Left lung (tissue), 14 donors: ENCODE measurements at places on chromosomes 12 and 14. TPM values are rescaled to one million over a fixed set of nuclear protein-coding genes. Genes with fewer than 3 reads are reported as not detected.

DNA sequence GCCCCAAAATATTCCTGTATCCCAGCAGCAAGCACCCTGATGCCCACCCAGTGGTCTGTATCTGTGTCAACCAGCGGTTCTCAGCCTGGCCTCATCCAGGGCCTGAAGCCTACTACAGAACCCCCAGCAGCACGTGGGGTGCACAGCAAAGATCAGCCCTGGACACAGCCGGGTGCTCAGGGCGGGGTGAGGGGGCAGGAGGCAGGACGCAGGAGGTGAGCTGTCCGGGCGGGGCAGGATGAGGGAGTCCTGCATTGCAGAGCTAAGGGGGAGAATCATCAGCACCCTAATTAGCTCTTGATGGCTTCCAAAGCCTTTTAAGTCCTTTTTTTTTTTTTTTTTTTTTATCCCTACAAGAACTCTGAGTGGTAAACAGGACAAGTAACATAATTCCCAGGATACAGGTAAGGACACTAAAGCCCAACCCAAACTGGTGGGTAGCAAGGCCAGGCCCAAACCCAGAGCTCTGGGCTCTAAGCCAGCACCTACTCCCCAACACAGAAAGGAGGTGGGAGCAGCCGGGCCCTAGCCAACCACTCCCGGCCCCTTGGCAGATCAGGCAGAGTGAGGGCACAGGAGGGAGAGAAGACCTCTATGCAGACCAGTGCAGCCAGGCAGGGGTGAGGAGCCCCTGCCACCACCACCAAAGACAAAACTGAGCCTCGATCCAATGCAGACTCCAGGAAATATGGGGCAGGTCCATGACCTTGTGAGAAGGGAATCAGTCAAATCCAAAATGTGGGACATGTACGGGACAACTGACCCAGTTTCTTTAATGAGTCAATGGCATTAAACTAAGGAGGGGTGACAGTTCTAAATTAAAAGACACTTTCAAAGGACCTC lies 32.3 kb upstream of the EIF5 start:
- peak; percentile 21 for DNase-seq

DNA sequence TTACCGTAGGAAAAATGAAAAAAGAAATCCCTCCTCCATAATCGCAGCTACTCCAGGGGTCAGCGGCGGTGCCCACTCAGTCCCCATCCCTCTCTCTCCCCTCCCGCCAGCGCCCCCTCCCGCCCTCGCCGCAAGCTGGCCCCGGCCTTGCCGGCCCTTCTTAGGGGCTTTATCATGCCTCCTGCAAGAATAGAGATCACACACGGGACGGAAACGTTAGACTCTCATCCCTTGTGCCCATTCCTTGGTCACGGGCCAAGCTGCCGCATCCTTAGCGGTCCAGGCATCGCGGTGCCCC lies 692 bp upstream of the COX14 start:
- DNase-seq = no peak

DNA sequence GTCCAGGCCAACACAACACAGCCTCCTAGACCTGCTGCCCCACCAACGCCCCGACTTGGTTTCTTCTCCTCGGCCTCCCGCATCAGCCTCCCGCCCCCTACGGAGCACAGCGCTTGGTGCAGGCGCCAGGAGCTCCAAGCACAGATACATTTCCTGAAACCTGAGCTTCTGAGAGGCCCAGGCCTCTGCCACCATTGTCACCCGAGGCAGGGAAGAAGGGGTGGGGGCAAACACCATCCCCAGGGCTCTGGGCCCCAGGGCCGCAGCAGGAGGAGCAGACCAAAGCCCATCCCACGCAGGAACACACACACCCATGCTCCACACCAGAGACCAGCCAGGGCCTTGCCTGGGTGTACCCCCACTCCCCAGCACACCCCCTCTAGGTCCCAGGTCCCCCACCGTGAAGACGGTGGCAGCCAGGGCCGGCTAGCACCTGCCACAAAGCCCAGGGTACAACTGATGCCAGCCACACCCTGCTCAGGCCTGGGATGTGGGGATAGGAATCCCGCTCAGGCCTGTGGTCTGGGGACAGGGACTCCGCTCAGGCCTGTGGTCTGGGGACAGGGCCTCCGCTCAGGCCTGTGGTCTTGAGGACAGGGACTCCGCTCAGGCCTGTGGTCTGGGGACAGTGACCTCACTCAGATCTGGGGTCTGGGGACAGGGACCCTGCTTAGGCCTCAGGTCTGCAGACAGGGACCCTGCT lies 5.4 kb downstream of the JAG2 start:
- DNase-seq = no peak

DNA sequence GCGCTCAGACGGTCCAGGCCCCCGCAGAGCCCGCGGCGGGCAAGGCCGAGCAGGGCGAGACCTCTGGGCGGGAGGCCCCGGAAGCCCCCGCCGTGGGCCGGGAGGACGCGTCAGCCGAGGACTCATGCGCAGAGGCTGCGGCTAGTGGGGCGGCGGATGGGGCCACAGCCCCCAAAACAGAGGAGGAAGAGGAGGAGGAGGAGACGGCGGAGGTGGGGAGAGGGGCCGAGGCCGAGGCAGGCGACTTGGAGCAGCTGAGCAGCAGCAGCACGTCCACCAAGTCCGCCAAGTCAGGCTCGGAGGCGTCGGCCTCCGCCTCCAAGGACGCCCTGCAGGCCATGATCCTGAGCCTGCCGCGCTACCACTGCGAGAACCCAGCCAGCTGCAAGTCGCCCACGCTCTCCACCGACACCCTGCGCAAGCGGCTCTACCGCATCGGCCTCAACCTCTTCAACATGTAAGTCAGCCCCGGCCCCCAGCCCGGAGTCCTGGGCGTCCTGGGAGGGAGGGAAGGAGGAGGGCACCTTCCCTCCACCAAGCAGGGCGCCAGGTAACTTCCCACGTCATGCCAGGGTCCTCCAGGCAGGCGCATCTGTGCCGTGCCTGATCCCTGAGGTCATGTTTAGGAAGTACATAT lies 72.4 kb downstream of the IQSEC3 start:
- peak; percentile 78 for DNase-seq

DNA sequence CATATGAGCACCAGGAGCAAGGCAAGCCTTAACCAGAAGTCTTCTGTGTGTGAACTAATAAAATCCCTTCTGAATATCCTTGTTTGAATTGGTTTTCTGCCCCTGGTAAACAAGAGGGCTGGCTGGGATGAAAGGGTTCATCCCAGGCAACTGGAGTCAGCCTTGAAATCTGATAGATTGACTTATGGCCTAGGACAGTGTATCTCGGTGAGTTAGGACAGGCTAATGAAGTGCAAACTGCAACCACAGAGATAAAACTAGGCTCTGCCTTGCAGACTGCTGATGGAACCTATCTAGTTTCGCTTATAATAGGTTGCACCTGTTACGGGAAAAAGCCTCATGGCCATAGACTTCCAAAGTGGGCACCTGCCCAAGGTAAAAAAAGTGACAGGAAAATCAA lies 451.9 kb upstream of the NOVA1 start:
- DNase-seq = no peak

DNA sequence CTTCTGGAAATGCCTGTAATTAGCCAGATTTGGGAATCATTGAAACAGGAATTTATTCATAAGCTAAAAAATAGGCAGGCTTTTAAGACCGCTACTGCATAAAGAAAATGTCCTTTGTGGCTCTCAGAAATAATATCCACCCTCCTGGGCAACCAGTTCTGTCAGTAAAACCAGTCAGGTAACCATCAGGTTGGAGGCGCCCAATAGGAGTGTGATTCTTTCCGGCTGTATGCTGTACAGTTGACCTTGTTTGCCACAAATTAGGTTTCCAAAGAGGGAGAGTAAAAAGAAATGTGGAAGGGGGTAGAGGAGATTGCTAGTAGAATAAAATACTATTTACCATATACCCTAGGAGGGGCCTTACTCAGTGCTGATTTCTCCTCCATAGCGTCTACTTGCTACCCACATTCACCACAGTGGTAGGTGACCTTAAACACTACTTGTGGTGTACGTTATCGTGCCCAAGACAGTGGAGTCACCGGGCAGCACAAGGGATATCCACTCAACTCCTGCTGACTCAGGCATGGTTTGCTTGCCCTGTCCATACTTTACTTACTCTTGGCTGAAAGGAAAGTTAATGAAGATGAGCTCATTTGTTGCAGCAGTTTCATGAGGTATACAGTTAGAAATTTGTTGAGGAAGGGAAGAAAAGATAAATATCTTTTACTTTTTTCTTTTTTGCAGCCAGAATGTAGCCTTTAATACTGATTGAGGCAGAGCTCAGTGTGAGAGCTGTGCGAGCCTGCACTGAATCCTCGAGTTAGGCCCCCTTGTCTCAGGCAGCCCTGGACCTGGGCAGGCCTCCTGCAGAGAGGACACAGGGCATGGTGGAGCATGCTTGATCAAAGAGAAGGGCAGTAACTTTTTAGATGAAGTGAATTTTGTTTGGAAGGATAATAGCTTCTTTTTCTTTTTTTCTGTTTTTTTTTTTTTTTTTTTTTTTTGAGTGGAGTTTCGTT lies 76.7 kb downstream of the DIP2B start:
- DNase-seq = no peak

- DNase-seq = no peak
These were observed 336.7 kb downstream of the ADGRD1 start for GRCh38 chr12:131290255-131290959.

GRCh38 chr14:96264853-96265252 lies 8.8 kb downstream of the BDKRB1 start:
- DNase-seq = no peak

The HAL gene
- 1.3 TPM for polyA plus RNA-seq

The NCAPD2 gene
- 59.2 TPM for polyA plus RNA-seq
